ENCODE measurements at places on chromosomes 3 and 15.

DNA sequence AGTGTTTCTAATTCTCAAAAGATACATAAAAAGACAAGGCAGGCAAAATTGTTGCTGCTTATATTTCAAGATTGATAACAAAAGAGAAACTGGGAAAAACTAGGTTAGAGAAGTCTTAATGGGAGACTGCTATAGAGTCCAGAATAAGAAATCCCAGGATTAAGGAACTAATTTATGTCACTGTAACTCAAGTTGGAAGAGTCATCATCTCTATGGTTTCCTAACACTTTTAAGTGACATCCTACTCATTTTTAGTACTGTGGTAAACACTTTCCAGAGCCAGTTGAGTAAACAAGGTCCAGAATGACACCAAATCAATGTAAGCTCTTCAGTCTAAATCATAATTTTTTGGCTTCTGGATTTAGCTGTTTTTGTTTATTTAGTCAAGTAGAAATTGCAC is 8.0 kb downstream of the CLDN16 start:
- no peak for DNase-seq

DNA sequence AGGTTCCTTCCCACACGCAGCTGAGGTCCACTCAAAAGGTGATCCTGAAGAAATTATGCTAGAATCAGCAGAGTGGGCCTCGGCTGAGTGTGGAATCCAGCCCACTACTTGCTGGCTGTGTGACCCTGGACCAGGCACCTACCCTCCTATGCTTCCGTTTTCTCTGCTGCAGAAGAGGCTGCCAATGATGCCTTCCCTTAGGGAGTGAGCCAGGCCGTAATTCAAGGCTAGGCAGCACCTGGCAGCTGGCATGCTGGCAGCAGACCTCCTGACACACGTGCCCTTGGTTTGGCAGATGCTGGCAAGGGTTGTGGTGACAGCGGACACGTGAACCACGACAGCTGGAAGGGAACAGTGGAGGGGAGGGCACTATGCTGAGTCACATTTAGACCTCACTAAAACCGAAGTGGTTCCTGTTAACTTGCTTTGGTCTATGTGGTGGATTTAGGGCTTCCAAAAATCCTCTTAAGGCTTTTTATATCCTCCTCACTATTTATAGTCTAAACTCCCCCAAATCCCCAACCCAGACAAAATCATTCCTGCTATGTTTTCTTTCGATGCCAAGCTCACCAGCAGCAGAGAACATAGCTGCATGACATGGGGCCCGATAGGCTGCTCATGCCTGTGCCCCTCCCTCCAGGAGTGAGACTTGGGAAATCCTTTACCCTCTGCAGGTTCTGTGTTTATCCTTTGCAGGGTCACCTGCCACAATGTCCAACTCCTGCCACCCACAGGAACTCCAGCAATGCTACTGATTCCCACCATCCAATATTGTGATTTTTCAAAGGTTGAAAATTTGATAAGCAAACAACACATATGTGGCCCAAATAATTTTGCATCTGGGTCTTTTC is 10.6 kb upstream of the PCSK6 start:
- no peak for DNase-seq

DNA sequence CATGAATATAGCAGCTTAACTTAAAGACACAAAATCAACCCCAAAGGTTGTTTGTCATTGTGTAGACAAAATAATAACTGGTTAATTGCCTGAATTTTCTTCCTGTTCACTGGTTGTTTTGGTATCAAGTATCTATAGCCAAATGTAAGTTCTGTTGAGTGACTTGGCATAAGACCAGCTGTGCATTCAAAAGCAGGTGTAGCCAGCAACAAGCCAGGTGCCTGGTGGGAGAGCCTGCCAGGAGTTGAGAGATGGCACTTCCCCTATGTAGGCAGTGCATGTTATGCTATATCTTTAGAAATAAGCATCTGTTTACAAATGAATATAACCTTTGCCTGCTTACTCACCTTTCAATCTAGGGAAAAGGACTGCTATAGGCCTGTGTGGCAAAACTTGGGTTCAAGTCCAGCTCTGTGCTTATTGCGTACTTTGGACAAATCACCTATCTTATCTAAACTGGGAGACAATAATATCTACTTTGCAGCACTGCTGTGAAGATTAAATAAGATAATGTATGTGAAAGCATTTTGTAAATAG is 84.9 kb upstream of the TBL1XR1 start:
- DNase-seq: no peak

DNA sequence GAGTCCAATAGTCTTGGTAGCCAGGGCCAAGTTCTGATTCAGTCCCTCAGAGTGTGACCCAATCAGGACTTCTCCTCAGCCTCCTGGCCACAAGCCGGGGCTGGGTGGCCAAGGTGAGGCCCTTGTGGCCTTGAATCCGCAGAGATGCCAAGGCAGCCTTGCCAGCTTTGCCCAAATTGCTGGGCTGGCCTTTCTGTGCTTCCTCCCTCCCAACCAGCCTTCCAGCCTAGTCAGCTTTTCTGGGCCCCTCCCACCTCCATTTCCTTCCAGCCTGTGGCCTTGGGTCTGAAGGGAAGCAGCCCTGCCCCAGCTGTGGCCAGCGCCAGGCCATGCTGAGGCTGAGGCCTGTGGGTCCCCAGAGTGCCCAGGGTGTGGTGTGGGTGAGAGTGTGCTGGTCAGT is 34.3 kb upstream of the ANKDD1A start:
- no peak for DNase-seq
